ENCODE measurements at places on chromosomes 1 and 21.

DNA sequence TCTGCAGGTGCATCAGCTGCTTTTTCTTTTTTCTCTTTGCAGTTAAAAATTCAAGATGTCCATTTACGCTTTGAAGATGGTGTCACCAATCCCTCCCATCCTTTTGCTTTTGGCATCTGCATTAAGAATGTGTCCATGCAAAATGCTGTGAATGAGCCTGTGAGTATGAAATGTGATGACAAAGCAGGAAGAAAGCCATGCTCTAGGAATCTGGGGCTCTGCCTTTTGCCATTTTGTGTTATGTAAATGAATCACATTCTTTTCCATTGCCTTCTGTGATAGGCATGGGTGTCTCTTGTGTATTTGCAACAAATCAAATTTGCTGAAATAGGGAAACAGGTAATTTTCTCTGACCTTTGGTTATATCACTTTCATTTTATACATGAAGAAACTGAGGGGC, 19.4 kb downstream of the VPS13D start:
- DNase-seq: no peak

DNA sequence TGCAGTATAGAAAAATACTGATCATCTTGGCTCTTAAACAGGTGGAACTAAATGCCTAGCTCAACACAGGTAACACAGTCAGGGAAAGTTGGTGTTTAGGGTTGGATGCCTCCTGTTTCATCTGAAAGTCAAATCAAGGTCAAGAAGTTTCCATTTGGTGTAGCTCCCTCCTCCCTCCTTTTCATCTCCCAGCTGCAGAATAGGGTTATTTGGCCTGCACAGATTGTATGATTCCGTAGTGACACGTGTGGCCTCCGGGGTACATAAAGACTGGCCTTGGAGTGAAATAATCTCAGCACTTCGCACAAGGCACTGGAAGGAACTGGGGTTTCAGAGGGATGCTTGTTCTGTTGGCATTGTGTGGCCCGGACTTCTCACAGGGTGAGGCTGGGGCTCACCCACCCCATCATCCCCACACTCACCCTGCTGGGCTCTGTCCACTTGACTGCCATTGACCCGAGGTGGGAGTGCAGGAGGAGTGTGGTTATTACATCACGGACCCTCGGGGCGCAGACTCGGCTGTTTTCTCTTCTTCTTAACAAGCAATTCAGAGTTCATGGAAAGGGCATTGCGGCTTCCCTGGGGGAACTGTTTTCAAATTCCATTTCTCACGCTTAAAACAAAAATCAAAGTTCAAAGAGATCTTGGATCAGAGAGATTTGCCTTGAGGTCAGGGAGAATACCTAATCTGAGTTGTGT, 18.4 kb downstream of the IGSF5 start:
- DNase-seq: no peak

DNA sequence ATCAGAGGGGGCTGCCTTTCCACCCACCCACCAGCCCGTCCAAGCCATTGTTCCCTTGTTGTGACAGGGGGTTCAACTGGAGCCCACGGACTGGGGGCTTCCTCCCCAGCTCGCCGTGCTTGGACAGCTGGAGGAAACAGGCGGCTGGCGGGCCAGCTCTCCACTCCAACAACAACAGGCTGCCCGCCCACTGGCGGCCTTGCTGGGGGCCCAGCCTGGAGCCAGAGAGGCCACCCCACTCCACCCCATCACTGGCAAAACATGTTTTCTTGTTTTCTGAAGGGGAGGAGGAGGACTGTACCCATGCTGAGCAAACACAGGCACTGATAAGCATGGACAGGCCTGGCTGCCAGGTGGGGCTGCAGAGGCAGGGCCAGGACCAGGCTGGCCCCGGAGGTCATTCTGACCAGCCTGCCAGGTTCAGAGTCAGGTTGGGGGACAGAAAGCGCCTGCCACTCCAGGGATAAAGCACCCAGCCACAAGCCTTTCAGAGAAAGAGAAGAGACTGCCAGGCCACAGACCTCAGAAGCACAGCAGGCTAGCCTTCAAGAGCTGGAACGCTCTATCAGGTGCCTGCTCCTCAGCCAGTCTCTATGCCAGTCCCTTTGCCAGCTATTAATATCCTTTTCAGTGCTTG, 32.8 kb downstream of the GJA4 start:
- DNase-seq: no peak

- no peak for DNase-seq
Observed at GRCh38 chr1:101653482-101653946, 343.2 kb downstream of the OLFM3 start.

GRCh38 chr21:30206551-30207251, 9.2 kb downstream of the CLDN8 start:
- no peak for DNase-seq

GRCh38 chr1:24351247-24351646, 32.1 kb downstream of the GRHL3 start:
- DNase-seq: no peak

- no peak for DNase-seq
Observed at GRCh38 chr1:207389728-207390464, 64.2 kb upstream of the CR2 start.

DNA sequence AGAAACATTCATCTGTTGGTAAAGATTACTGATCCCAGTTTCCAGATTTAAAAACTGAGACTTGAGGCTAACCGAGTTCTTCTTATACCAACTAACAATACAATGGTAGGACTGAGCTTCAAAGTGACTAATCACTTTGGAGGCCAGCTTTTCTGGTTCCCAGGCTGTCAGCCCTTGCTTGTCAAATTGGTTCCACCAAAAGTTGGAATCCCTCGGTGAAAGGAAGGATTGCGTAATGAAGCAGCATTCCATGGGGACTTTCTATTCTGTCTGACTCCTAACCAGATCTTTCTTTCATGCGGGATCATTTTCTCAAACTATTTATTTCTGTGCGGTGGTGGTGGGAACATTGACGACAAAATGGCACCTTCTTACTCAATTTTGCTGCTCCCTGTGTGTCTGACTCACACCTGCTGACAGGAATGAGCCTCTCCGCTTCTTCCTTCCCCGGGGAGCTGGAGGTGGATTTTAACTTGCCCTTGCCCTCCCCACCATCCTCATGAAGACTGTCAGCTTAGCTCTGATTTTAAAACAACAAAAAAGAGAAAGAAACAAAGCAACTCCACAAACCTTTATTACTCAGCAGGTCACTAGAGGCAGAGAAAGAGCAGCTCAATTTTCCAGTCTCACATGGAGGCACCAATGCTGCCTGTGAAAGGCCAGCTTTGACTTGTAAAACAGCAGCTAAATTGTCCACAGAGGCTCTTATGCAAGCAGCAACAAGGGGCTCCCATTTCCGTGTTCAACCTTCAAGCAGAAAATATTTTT, 32.9 kb upstream of the RASAL2 start:
- no peak for DNase-seq

- no peak for DNase-seq
Observed at GRCh38 chr1:5999711-6000443, 7.7 kb upstream of the NPHP4 start.

GRCh38 chr1:234325878-234326496, 47.3 kb upstream of the COA6 start:
- no peak for DNase-seq

GRCh38 chr1:43763497-43763973, 56.2 kb downstream of the ST3GAL3 start:
- DNase-seq: peak; percentile 45

DNA sequence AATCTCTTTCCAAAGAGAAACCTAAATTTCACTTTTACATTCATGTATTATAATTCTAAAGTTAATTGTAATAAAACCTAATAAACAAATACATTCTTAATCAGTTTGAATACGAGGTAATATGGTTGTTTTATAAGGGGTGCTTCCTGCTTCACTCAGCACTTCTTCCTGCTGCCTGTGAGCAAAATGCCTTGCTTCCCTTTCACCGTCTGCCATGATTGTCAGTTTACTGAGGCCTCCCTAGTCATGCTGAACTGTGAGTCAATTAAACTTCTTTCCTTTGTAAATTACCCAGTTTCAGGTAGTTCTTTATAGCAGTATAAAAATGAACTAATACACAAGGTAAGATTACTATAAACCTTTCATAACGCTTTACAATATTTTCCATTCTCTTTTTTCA, 491.1 kb upstream of the LRRC7 start:
- no peak for DNase-seq

DNA sequence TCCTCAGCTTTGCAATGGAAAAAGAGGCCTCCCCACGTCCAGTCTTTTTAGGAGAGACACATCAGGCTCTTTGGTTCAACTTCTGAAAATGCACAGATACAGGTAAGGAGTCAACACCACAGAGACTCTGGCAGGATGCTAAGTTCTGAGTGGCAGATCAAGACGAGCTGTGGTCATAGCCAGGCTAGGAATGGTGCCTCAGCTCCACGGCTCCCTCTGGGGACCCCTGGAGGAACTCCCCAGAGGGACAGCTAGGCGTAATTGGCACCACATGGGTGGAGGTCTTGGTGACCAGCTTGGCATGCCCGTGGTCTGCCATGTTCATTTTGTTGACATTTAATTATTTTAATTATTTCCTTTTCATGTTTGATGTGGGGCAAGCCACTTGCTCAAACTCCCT, 206.1 kb downstream of the KAZN start:
- DNase-seq: no peak

DNA sequence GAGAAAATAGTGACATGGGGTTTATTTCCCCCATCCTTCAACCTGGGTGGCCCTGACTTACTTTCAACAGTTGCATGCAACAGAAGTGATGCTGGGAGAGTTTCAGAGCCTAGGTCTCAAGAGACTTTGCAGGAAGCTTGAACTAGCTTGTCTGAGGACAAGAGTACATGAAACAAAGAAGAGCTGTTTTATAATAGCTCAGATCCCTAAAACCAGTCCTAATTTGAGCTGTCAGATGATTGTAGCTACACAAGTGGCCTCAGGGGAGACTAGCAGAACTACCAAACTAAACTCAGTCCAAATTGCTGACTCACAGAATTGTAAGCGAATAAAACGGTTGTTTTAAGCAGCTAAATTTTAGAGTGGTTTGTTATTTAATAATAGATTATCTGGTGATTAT, 17.1 kb downstream of the RC3H1 start:
- DNase-seq: peak; percentile 90

DNA sequence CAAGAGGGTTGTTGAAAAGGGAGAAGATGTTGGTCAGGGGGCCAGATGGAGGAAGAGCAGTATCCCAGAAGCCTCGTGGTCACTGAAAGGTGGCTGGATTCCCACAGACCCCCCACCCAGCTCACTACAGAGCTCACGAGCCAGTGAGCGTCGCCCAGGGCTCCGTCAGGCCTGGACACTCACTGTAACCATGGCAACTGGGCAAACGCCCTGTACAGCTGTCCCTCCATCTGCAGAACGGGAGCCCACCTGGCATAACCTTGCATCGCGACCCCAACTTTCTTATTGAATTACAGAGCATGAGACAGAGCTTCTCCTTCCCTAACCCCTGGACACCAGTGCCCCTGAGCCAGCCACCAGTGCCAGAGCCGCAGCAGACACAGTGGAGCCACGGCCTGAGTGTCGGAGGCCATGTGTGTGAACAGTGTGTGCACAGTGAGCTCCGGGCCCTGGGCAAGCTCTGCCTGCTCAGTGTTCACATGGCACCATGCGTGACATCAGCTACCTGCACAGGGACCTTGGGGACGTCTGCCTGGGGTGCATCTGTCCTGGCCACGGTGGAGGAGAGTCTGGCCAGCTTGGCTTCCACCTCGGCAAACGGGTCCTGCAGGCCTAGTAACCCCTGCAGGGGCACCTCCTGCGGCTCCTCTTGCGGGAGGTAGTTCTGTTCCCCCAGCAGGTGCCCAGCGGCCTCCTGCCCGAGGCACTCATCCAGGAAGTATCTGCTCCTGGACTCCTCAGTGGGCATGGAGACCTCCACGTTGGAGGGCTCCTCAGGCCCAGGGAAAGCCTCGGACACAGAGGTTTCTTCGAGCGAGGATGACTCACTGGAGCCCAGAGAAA, 25.9 kb upstream of the DDOST start:
- DNase-seq: no peak

- DNase-seq: no peak
Observed at GRCh38 chr1:41328001-41328615, 33.1 kb upstream of the FOXO6 start.

DNA sequence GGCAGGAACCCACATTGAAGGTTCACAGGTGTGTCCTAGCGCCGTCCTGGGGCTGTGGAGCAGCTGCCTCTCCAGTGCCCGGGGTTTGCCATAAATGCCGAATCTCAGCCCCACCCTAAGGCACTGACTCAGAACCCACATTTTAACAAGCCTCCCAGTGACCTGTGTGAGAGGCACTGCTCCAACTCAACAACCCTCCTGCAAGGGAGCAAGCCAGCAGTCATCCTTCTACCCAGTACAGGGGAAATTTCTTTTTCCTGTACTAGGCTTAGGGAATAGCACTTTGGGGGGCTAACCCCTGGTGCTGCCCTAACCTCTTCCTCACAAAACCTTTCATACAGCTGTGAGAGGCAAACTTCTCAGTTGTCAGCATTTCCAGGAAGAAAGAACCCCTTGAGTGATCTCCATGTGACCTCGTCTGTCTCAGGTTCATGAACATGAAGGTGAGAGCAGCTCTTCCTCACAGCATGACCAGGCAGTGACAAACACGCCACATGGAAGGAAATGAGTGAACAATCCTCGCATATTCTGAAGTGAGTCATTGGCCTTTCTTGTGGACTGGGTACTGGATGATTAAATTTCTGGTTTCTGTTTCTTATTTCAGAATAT, 11.4 kb upstream of the BCAR3 start:
- DNase-seq: no peak

- DNase-seq: no peak
Observed at GRCh38 chr1:221718381-221719277, 23.3 kb downstream of the DUSP10 start.

- DNase-seq: no peak
Observed at GRCh38 chr1:208184966-208185654, 59.1 kb downstream of the PLXNA2 start.

DNA sequence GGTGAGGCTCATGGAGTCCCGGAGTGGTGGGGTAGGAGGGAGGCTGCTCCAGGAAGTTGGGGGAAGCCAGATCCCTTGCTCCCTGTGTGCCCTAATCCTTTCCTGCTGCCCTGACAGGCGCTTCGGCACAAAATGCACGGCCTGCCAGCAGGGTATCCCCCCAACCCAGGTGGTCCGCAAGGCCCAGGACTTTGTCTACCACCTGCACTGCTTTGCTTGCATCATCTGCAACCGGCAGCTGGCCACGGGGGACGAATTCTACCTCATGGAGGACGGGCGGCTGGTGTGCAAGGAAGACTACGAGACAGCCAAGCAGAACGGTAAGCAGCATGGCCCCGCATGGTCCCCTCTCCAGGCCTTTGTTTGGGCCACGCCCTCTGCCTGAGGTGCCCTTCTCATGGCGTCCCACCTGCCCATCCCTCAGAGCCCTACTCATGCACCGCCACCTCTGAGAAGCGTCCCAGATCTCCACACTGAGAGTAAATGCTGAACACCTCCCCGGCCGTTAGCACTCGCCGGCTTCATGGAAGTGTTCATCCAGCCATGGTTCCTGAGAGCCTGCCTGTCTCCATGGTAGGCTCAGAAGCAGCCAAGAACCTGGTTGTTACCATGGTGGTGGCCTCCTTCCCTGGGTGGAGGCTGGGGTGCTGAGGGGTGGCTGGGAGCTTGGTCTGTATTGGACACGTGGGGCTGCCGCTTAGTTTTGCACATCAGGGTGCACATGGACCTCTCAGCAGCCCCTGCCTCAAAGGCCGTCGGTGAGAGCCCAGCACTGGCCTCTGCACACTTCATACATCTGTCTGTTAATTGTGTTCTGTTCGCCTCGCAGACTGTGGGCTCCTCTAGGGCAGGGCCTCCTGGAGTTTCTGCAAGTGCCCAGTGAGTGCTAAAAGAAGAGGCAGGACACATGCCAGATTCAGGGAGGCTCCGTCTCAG, 36.5 kb downstream of the LHX4 start:
- no peak for DNase-seq
